Motor neuron (in vitro differentiated cells): ENCODE measurements at places on chromosomes 4 and X. TPM values are rescaled to one million over a fixed set of nuclear protein-coding genes. Genes with fewer than 3 reads are reported as not detected.

DNA sequence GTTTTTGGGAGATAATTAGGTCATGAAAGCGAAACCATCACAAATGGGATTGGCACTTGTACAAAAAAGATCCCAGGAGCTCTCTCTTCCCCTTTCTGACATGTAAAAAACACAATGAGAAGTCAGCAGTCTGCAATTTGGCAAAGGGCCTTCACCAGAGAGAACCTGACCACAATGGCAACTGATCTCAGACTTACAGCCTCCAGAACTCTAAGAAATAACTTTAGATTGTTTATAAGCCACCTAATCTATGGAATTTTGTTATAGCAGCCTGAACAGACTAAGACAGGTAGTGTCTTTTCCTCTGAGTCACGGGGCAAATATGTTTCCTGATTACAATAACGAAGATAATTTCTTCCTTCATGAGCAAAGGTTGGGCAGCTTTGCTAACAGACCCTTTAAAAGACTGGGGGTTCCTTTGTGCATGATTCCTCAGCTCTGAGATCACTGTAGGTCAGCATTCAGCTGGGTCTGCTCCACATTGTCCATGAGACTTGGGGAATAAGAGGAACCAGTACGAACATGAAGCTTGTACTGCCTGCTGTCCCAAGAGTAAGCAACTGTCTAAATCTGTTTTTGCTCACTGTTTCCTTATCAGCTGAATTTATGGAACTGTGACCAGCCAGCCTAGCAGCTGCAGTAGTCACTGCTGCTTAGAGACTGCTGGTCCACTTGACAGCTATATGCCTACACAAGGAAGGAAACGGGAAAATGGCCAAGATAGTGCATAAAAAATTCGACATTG, 191.6 kb downstream of the ANAPC10 start:
- no peak for ATAC-seq

- ATAC-seq = no peak
Observed at GRCh38 chrX:148309413-148309812, 191.0 kb upstream of the AFF2 start.

The FSTL5 gene
- total RNA-seq = 31.3 and 39.2 TPM in 2 replicates

The IL13RA1 gene
- 29.6 and 38.6 TPM in 2 replicates for total RNA-seq

DNA sequence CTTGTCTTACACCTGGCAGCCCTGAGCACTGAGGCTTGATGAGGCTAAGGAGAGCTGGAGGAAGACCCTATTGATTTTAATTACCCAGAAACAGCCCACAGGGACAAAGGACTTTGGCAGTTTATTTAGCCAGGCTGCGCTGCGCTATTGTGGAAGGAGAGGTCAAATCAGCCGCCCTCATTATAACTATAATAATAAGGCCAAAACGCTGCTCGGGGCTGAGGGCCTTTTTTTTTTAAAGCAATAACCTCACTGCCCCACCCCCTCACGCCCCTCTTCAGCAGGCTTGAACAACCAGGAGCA, 60.6 kb upstream of the NKX1-1 start:
- no peak for ATAC-seq

DNA sequence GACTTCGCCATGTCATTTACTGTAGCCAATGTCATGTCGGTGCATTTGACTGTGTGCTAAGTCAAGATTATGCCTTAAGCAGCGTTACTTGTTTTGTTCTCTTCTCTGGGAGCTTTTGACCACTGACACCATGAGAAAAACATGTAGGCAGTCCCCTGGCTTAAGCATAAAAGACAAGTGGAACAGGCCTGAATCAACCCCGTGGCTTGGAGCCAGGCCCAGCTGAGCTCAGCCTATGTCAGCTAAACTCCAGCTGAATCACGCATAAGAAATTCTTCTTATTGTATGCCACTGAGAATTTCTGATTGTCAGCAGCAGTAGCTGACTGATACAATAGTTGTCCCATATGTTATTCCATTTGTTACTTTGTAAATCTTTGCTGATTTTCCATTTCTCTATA, 261.9 kb downstream of the CBLL2 start:
- no peak for ATAC-seq

DNA sequence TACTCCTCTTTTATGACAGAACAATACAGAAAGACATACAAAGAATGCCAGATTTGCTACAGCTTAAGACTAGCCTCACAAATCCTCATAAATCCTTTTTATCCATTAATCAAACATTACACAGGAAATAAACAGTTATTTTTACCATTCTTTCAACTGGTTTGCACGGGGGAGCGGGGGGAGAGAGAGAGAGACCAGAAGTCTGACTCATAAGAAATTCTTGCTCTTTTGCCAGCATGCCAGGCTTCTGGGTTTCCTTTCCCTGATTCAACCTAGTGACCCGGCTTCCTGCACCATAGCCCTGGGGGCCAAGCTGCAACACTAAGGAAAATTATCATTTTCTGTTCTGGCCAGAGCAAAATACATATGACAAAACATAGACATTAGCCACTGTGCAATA, 6.8 kb upstream of the RRAGB start:
- no peak for ATAC-seq

The PCDH7 gene
- 40.2 and 47.5 TPM in 2 replicates for total RNA-seq

DNA sequence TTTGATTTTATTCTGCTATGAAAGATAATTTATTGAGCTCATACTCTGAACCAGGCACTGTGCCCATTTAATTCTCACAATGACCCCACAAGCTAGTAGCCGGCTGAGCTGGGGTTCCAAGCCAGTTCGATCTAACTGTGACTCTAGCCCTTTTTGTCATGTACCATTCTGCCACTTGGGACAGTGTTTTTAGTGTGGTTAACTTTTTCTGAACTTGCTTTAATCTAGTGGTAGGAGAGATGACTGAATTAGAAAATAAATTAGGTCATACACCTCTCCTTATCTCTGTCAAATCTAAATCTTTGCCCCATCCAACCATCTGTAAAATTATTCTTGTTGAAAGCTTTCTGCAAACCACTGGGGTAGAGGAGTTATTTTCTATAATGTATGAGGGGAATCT, 136.0 kb downstream of the CBR4 start:
- no peak for ATAC-seq

The PDZD4 gene
- total RNA-seq = 76.9 and 80.9 TPM in 2 replicates

GRCh38 chrX:132092439-132093065, 35.3 kb downstream of the FRMD7 start:
- peak; percentile 81 for ATAC-seq

GRCh38 chrX:154353172-154353843, 21.1 kb downstream of the FLNA start:
- ATAC-seq = no peak

- no peak for ATAC-seq
Observed at GRCh38 chr4:8730681-8731080, 138.1 kb downstream of the CPZ start.

DNA sequence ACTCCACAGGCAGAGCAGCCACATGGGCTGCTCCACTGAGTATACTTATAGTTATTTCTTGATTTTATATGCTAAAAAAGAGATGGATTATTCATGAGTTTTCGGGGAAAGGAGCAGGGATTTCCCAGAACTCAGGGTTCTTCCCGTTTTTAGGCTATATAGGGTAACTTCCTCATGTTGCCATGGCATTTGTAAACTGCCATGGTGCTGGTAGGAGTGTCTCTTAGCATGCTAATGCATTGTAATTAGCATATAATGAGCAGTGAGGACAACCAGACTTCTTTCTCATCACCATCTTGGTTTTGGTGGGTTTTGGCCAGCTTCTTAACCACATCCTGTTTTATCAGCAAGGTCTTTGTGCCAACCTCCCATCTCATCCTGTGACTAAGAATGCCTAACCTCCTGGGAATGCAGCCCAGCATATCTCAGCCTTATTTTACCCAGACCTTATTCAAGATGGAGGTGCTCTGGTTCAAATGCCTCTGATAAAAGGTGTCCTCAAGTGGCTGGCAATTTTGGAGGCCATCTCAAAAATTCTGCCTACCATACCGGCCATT, 213.0 kb upstream of the VEGFC start:
- peak; percentile 68 for ATAC-seq
